ENCODE measurements at places on chromosomes 5 and 9.

DNA sequence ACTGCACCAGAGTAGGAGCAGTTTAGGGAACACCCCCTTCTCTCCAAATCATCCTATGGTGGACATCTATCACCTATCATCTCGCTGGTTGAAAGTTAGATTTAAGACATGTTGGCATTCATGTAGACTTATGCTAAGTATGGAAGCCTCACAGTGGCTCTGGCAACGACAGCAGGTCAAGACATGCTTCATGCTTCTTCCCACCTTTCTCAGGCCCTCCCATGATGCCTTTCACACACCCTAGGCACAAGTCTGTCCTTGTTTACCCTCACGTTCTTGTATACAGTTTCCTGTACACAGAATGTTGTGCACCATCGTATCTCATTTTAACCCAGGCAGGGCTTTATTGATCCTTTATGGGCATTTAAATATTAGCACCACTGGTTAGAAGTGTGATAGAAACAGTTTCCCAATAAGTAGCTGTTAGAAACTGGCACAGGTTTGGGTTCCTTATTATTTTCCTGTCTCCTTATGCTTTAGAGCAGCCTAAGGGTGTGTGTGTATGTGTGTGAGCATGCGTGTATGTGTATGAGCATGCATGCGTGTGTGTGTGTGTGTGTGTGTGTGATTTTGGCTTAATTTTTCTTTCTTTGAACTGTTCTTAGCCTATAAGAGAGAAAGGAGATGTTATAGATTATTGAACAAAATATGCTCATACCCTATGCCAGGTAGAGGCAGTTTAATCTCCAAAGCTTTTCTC, 160.6 kb downstream of the NTRK2 start:
- DNase-seq: no peak

GRCh38 chr5:172433071-172433470, 21.3 kb downstream of the SH3PXD2B start:
- DNase-seq: no peak

DNA sequence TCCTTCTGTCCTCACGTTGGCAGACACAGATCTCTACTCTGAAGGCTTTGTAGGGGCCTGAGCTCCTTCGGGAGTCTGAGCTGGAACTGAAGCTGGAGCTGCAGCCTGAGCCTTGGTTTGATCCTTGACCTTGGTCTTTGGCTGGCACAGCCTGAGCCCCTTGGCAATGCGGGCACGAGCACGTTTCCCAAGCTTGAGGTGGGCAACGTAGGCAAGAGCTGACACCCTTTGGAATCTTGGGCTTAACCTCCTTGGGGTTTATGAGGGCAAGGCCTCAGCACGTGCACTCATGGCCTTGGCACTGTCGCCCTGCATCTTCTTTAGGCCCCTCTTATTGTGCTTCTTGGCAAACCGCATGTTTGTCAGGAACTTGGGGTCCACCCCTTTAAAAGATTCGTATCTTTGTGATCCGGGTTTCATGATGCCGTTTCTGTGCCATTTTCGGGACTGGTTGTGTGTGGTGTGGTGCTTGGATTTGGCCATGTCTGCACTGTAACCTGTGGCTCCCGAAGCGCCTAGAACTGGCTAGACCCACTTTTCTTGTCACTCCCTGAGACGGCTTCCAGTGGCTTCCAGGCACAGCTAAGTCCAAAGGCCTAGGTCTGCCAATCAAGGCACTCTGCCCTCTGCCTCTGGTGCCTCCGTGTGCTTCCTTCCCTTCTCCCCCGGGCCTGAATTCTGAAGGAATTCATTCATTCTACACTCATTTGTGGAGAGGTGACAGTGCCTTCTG, 1.4 kb downstream of the SUSD1 start:
- DNase-seq: no peak

DNA sequence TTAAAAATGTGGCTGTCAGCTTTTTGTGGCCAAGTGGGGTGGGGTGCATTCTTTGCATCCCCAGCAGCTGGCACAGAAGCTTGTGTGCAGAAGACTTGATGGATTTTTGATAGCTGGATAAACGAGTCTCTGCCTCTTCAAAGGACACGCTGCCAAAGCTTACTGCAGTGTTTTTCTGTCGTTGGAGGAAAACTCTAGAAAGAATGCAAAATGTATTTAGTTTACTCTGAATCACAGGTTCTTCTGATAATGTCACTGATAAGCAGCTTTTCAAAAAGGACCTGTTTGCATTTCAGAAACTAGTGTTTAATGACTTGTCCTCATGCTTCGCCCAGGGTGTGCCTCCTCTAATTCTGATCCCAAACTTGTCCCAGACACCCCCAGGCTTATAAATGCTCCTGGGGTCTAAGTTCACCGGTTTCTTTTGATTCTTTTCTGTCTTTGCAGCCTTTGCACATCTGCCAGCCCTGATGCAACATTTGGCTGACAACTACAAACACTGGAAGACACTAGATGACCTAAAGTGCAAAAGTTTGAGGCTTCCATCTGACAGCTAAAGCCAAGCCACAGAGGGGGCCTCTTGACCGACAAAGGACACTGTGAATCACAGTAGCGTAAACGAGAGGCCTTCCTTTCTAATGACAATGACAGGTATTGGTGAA, 66.0 kb downstream of the WDR41 start:
- no peak for DNase-seq

GRCh38 chr9:684054-684890, 157.2 kb upstream of the DMRT1 start:
- no peak for DNase-seq

GRCh38 chr9:113154471-113154870, 3.7 kb downstream of the SLC31A2 start:
- no peak for DNase-seq

GRCh38 chr5:107615299-107615817, 55.4 kb downstream of the EFNA5 start:
- DNase-seq: no peak

GRCh38 chr5:124309241-124309980, 437.0 kb downstream of the ZNF608 start:
- no peak for DNase-seq

GRCh38 chr5:68305223-68305870, 89.8 kb downstream of the PIK3R1 start:
- DNase-seq: no peak

DNA sequence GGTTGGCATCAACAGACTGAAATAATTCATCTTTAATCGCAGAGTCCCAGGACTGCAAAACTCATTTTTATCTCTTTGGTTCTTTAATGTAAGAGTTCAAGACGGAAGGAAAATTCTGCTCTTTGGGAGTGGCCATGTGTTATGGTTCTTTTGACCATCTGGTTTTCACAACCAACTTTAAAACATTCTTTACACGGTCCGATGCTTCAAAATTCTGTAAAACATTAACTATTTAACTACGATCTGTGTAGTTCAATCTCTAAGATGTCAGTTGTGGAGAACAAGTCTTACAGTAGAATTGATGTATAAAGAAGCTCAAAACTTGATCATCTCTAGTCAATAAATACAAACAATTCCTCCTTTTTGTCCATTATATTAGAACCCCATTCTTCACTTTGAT, 83.0 kb downstream of the CMYA5 start:
- DNase-seq: no peak

- no peak for DNase-seq
Observed at GRCh38 chr5:14673443-14673842, 8.9 kb downstream of the OTULIN start.

Data from stimulated activated effector memory CD8-positive, alpha-beta T cell treated with anti-CD3 and anti-CD28 coated beads, Interleukin-12 subunit alpha, Interleukin-12 subunit beta, amount 100 ng/mL, for 72 hours (primary cell).